ENCODE measurements at places on chromosomes 5 and 9.
A peak's percentile ranks its signal among the peaks of the same experiment; 100 is the strongest.

DNA sequence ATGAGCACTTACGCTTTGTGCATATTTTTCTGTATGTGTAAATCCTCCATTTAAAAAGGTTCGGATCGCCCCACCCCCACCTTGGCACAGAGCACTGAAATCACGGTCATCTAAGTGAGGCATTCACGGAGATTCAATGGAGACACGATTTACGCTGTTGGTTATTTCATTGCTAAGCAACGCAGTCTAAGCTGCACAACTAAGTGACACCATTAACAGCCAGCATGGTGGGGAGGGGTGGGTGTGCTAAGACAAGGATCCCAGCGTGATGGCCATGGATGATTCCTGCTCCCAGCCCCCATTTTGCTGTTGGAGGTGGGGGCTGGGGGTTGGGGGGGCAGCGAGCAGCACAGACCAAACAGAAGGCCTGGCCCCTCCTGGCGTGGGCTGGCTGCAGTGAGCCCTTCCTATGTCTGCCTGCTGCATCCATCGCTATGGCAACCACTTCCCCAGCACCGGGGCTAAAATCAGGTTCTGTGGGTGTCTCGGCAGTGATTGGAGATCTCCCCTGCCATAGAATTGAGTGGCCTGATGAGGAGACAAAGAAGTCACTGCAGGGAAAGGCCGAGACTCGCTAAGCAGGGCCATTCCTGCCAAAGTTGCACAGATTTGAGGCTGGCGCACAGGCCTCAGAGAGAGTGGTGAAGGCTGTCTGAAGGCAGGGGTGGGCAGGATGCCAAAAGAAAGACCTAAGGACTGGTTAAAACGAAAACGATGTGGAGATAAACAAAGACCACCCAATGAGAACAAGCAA, 14.3 kb upstream of the MARCHF6 start:
- no peak for DNase-seq

DNA sequence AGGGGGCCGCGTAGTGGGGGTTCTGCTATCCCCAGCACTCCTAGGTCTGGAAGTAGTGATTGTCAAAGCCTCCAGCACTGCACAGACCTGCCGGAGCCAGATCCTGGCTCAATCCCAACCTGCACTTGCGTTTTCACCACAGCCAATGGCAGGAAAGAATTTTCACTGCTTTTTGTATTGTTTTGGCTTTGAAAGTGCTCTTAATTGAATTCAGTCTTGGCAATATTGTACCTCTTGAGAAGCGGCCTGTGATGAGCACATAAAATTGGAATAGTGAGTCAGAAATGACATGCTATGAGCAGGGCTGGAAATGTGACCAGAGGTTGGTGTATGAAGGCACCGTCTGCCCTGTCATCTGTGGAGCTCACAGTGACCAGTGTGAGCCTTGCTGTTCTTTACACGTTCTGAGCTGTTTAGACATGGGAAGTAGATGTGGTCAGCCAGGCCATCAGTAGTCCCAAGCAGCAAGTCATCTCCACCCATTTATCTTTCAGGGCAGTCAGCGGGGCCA, 41.5 kb downstream of the SECISBP2 start:
- no peak for DNase-seq

- no peak for DNase-seq
These were observed 14.3 kb downstream of the CD180 start for GRCh38 chr5:67182301-67182790.

GRCh38 chr9:32524892-32525708, 896 bp downstream of the RIGI start:
- no peak for DNase-seq

DNA sequence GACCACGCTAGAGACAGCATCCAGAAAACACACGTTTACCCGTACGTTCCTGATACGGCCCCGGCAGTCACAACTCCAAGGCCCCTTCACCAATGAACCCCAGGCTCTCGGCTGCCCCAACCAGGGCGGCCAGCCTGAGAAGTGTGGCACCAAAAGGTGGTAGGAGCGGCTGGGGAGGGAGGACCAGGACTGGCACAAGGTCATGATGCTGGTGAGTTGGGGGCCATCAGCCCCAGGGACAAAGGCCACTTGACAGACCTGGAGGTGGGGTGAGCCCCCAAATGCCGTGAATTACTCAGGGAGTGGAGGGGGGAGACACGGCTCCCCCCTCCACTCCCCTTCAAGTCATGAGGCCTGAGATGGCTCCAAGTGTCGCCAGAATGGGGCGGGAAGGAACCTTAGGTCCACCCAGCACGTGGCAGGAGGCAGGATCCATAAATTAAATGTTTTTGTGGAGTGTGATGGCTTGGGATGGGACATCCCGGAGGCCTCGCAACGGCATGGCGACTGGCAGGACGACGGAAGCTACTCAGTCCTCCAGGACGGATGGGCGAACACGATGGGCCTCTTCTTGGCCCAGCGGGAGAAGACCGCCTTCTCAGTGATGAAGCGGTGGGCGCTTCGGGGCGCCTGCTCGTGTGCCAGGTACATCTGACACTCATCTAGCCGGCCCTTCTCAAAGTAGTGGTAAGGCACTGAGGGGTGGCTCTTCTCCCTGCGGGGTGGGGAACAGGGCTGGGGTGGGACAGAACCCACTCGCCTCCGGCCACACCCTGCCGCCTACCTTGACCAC, 8.7 kb upstream of the ST6GALNAC6 start:
- DNase-seq = no peak

GRCh38 chr9:95910023-95910707, 34.7 kb downstream of the ERCC6L2 start:
- no peak for DNase-seq

- no peak for DNase-seq
These were observed 409.6 kb upstream of the MPDZ start for GRCh38 chr9:13688990-13689600.

DNA sequence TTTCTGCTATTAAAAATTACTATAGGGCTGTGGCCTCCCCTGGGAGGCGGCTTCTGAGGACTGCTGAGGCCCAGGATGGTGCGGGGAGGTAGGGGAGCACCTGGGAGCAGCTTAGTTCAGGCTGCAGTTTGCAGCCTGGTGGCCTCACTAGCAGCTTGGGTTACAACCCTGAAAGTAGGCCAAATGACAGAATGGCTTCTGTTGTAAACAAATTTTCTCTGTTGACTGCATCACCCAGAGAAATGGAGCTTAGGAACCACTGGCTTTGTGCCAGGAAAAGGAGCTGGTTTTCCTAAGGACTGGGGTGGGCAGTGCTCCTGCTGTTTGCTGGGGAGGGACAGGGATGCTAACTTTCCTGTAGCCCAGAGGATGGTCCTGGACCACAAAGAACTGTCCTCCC, 130.3 kb downstream of the ENTREP1 start:
- DNase-seq = no peak

- no peak for DNase-seq
These were observed 20.5 kb upstream of the RALGPS1 start for GRCh38 chr9:126894052-126894603.

DNA sequence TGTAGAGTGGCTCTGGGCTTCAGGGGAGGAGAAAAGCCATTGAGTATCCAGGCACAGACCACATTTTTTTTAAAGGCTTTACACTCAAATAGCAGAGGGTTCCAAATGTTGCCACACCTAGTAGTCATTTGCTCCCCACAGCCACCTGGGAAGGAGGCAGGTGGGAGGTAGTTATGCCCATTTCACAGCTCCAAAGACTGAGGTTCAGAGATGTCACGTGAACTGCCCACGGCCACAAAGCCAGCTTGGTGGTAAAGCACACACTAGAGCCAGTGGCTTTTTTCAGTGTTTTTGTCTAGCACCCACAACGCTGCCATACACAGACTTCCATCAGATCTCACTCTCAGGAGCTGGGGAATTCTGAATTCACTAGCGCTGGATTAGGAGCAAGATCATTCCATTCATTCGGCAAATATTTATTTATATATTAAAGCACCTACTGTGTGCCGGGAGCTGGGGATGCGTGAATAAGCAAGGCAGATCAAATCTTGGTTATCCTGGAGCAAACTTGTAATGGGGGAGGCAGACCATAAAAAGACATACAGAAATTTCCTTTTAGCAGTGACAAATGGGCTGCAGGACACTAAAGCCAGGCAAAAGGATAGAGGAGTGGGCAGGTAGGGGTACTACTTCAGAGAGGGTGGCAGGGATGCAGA, 7.4 kb downstream of the WHRN start:
- no peak for DNase-seq

DNA sequence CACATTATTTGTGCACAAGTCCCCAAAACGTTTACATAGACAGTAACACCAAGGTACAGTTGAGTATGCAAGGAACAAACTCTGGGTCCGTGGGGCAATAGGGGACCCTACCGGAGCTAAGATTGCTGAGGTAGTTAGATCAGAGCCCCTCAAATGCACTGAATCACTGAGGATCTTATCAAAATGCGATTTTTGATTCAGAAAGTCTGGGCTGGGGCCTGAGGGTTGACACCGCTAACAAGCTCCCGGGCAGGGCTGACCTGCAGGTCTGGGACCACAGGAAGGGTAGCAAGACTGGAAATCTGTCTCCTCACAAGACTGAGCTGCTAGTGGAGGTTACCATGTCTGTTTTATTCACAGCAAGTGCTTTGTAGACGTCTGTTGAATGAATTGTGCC, 1.8 kb upstream of the IL3 start:
- DNase-seq = no peak

DNA sequence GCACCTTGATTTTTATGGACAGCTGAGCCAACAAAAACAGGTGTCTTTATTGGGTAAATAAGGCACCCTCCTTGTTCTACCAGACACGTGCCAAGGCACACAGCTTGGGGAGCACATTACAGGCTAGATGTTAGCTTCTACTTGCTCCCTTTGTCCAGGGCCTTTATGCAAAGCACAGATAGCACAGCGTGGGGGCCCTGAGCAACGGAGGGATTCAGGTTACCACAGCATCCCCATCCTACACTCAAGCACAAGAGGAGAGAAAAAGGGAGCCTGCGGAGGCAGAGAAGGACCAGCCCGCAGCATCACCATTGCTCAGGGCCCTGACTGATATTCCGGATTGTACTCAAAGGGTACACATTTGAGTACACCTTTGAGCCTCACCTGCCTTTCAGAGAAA, 181.7 kb upstream of the KIF2A start:
- DNase-seq = no peak

DNA sequence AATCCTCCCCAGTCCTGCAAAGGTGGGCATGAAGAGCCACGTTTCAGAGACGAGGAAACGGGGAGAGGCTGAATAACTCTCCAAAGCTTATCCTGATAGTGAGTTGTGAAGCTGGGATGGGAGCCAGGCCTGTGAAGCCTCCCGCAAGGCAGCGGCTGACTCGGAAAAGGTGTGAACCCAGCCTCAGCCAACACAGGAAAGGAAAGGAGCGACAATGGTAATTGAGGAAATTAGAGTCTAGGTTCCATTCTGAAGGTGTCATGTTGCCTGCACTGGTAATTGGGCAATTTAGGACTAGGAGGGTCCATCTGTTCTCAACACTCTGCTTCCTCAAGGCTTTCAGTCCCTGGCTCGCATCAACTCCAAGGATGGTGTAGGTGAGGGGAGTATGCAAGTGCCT, 83.4 kb downstream of the LIFR start:
- no peak for DNase-seq

DNA sequence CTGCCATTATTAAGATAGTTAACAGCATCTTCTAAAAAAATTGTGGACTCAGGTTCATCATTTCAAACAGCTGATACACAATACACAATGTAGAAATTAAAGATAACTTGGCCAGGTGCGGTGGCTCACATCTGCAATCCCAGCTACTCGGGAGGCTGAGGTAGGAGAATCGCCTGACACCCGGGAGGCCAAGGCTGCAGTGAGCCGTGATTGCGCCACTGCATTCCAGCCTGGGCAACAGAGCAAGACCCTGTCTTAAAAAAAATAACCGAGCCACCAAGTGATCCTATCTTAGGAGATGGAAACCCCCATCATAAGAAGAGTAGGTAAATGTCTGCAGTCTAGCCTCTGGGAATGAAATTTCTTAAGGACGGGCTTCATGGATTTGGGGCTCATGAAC, 241.7 kb downstream of the PIK3R1 start:
- no peak for DNase-seq

- DNase-seq = no peak
These were observed 95.8 kb upstream of the ANKRD55 start for GRCh38 chr5:56328753-56329560.

DNA sequence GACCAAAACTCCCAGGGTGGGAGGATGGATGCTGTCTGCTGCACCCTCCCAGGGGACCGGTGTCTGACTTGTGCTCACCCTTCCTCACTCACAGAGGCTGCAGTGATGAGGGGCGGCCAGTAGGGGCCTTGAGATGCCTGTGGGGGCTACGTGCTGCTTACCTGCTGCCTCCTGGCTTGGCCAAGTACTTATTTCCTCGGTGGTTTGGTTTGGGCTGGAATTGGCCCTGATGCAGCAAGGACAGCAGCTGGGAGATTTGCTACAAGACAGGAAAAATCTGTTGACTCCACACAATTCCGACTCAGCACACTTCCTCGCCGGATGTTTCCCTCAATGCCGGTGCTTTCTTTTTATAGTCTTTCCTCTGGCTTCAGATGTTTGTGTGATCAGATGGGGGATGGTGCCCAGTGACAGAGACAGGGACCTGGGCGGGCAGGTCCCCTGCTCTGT, 6.6 kb downstream of the PCDH12 start:
- peak; percentile 17 for DNase-seq

DNA sequence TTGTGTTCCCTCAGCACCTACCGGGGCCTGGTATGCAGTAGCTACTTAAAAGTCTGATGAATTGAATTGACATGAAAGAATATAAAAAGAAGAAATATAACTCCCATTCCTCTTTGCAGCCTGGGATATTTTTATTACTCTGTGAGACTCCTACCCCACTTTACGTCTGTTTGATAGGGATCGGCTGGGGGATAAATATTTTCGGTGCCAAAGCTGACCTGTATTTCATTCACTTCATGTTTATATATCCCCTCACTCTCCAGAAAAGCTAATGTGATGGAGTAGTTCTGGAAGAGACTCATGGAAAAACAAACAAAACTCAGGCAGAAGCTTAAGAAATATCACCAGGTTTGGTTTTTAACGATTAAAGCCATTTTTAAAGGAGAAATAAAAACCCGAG, 108.2 kb upstream of the TBC1D2 start:
- DNase-seq = no peak

DNA sequence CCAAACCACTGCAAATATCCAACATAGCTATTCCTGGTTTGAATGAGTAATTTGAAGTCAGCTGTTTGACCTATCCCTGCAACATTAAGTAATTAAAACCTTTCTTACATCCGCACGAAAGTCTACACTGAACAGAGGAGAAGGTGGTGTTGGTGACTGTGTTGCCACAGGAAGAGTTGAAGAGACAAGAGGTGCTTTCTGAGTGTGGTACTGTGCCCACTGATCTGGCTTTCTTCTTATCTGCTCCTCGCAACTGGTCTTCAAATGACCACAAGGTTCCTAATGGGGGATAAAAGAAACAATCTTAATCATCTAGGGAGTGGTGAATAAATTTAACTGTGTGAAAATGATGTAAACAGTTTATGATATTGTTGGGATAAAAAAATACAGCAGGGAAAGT, 29.4 kb upstream of the PDCL start:
- DNase-seq = no peak

GRCh38 chr5:168600409-168600808, 21.2 kb upstream of the PANK3 start:
- no peak for DNase-seq

DNA sequence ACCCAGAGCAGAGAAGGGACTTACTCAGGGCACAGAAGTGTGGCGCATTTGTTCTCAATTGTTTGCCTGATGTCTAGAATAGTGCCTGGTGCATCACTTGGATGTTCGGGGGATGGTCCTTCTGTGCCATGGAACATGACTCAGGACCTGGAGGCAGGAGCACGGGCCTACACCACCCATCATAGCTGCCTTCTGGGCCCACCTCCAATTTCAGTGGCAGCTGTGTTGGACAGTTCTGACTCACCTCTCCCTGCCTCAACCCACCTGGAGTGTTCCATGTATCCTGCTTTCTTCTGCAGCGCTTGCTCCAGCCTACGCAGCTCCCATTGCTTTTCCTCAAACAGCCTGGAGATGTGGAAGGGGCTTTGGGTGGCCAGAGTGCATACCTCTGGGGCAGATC, 12.5 kb upstream of the CXCL14 start:
- no peak for DNase-seq
